ENCODE measurements at places on chromosomes 11 and 22. TPM values are rescaled to one million over a fixed set of nuclear protein-coding genes. Genes with fewer than 3 reads are reported as not detected.
A peak's percentile ranks its signal among the peaks of the same experiment; 100 is the strongest.

- DNase-seq = no peak
Observed at GRCh38 chr11:64251016-64251752, at the start of gene PLCB3. TSS of gene PLCB3 (plus strand) at chr11:64251530. CDS start at chr11:64251650, 120 bp downstream.

GRCh38 chr11:119024430-119025098 lies 6.0 kb downstream of the TRAPPC4 start:
- no peak for DNase-seq

Gene SERPIND1
- polyA plus RNA-seq = not detected

GRCh38 chr11:119721129-119722120 lies 7.6 kb downstream of the NECTIN1 start:
- DNase-seq = peak; percentile 47

- DNase-seq = no peak
Observed at GRCh38 chr11:92122561-92122960, 102.1 kb upstream of the FAT3 start.

Gene ISX
- not detected for polyA plus RNA-seq

Gene PKP3
- 9.7 TPM for polyA plus RNA-seq

Gene PANX3
- polyA plus RNA-seq = not detected

DNA sequence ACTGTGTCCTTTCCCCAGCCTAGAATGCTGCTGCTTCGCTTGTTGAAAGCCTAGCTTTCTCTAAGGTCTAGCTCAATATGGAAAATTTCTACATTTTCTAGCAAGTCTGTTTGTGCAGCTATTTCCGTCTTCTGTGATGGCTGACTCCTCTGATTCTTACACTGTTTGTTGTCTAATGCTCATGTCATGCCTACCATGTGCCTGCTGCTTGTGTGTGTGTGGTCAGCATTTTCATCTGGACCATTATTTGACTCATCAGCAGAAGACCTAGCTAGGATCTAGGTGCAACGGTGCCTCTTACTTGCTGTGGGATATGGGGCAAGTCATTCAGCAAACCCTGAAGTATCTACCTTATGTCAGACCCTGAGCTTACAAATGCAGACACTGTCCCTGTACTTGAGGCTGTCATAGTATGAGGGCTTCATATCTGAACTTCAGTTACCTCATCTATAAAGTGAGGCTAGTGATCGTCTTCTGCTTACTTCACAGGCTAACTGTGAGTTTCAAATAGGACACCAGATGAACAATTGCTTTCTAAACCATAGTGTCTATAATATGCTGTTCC lies 86.5 kb upstream of the MYO18B start:
- DNase-seq = no peak

Gene LRRC74B
- polyA plus RNA-seq = 0.49 TPM
